AG04450 (cell line): ENCODE measurements at places on chromosomes 2 and 18.

DNA sequence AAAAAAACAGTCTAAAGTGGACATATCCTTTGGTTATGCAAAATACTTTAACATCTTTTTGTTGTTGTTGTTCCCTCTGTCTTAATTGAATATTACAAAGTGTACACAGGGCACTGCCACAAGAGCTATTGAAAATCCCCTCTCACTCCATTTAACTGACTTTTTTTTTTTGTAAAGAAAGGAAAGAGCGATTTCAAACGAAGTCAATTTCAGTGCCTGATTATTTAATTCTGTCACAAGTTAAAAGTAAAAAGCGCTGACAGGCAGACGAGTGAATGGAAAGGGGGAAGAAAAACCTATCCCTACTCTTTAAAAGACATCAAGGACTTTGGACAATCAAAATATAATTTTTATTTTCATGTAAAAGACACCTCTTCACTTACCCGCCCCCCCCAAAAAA, 1.9 kb downstream of the FIGN start:
- no peak for DNase-seq

GRCh38 chr2:29001806-29002205, 20.7 kb downstream of the TOGARAM2 start:
- DNase-seq: no peak

GRCh38 chr2:18154259-18154658, 275.8 kb downstream of the KCNS3 start:
- no peak for DNase-seq

DNA sequence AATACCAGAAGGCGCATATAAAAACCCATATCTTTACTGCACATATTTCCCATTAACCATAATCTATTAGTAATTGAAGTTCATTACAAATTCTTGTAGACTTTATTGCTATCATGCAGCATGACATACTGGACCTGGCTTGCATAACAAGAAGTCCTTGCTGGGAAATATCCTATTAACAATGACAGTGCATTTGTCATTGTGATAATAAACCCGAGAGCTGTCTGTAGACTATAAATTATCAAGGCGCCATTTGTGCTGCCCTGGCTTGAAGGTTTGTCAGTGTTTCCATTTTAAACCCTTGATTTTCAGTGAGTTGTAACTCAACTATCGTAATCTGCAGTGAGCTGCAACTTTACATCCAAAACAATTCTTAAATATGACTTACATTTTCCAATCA, 59.0 kb downstream of the HNMT start:
- DNase-seq: no peak

- DNase-seq: no peak
Measured at GRCh38 chr2:17646838-17647701, 106.5 kb downstream of the SMC6 start.

- DNase-seq: no peak
Measured at GRCh38 chr18:21341141-21341540, 99.1 kb downstream of the GREB1L start.

DNA sequence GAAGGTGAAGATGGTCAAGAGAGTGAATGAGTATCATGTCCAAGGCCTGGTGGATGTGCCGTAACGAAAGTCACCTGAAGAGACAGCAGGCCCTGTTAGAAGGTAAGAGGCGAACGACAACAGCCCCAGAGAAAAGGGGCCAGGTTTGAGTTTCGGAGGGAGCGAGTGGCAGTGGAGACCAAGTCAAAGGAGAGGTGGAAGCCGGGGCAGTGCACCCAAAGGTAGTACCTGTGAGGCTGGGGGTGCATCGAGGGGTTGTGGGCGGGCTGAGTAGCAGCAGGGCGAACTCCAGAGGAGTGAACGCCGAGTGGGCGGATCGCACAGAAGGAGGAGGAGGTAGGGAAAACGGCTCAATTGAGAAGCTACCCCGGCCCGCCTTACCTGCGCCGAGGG, 358 bp downstream of the USP37 start:
- DNase-seq: no peak

DNA sequence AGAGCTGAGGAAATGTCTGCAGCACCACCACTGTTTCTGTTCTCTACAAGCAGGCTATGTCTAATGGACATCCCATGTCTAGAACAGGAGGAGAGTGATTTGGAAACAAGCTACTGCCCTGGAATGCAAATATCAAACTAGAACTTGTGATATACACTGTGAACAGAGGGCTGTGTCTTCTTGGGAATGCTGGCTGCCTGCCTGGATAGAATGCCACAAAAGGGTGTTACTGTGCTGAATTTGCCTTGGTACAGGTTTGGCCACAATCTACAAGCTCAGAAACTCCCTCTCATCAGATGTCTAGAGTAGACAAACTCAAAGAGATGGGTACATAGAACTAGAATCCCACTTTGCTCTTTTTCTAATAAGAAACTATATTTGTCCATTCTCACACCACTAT, 170.5 kb downstream of the NYAP2 start:
- no peak for DNase-seq
